ENCODE measurements at places on chromosomes 2 and 18.

GRCh38 chr2:161141033-161141432, 19.2 kb upstream of the TANK start:
- DNase-seq, result no peak

GRCh38 chr2:47041063-47041462, 114.0 kb downstream of the STPG4 start:
- DNase-seq, result no peak

- no peak for DNase-seq
Measured at GRCh38 chr2:144493027-144493809, 26.7 kb downstream of the ZEB2 start.

GRCh38 chr2:61926531-61927477, 21.3 kb downstream of the COMMD1 start:
- DNase-seq, result no peak

DNA sequence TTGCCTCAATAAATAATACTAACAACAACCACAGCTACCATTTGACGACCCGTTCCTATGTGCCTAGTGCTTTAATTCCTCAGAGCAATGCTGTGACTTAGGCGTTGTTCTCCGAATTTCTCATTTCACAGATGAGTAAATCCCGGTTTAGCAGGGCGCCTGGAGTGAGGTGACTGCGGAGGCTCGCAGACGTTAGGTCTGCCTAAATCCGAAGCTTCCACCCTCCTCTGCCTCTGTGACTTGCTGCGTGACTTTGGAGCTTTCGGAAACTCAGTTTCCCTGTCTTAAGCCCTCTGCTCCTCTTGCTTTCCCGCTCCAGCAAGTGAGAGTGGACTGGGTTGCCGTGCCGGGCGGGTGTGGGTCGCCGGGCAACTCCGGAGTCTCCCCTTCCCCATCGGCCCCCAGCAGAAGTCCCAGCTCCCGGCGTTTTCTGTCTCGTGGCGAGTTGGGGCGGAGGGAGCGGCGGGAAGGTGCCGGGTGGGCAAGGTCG, 711 bp upstream of the ATOH8 start:
- DNase-seq, result no peak

DNA sequence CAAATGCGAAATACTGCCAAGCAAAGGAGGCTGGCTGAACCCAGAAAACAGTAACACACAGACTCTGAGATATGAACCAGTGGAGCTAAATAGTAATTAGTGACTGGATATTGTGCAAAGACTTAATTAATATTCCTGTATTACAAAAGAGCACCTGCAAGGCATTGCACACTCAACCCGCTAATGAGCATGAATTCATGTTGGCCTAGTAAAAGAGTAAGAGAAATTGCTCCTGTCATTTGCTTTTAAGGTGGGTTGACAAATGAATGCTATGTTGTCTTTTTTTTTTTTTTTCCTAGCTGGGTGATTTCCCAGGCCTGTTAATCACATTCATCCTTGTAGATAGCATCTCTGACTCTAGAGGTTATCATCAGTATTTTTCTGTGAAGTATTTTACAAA, 87.0 kb upstream of the CERS6 start:
- DNase-seq, result peak; percentile 81

DNA sequence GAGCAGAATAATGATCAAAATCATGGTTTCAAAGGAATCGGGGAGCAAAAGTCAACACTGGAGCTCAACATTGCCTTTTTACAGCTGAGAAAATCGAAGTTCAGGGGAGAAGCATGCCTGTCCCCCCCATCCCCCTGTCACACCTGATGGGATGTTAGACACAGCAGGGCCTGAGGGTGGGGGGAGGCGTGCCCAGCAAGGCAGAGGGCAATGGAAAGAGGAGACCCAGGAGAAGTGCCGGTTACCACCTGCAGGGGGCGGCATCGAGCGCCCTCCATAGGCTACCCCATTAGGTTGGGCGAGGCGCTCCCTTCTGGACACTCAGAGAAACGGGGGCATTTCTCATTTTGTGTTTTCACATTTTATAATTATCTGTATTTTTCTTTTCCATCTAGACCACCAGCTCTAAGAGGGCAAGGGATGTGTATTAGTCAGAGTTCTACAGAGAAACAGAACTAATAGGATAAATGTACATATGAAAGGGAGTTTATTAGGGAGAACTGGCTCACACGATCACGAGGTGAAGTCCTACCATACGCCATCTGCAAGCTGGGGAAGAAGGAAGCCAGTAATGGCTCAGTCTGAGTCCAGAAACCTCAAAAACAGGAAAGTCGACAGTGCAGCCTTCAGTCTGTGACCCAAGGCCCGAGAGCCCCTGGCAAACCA, 271.3 kb downstream of the LRATD1 start:
- no peak for DNase-seq

DNA sequence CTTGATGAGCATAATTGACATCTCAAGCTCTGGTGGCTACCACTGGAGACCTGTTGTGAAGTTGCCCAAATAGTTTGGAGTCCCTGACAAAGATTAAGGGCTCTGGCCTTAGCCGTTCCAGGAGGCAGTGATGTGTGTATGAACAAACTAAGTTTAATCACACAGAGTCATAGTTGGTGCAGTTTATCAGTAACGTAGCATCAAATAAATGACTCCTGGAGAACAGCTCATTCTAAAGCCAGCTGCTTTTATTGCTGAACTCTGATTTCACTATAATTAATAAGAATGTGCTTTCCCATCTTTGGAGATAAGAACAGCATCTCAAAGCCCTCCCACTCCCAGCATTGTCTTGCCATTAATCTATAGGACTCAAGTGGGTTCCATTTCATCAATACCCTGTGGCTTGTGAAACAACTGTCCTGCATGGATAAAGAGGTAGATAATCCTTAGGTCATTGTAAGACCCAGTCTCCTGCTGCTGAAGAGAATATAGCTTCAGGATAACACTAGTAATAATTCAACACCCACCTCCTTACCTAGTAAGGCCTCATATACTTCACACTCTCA, 211.4 kb upstream of the THUMPD2 start:
- DNase-seq, result no peak

- no peak for DNase-seq
Measured at GRCh38 chr2:237900891-237901831, 41.7 kb downstream of the RAMP1 start.

- no peak for DNase-seq
Measured at GRCh38 chr18:31064130-31064529, 21.6 kb upstream of the DSC3 start.

- no peak for DNase-seq
Measured at GRCh38 chr2:41972819-41973218, 75.0 kb upstream of the PKDCC start.

DNA sequence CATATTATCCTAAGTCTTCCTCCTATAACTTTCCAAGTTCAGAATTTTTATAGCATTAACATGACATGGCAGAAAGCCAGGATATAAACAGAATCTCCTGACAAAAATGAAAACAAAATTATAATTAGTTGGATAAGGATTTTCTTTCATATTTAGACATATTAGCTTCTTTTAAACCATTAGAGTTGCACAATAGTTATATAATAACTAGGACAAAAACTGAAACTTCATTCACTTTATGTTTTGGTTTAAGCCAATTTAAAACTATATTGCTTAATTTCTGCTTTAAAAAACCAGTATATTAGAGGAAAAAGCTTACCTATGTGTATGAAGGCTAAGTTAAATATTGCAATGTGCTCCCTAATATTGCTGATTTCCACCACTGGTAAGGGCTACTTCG, 254.8 kb downstream of the GPD2 start:
- DNase-seq, result no peak

DNA sequence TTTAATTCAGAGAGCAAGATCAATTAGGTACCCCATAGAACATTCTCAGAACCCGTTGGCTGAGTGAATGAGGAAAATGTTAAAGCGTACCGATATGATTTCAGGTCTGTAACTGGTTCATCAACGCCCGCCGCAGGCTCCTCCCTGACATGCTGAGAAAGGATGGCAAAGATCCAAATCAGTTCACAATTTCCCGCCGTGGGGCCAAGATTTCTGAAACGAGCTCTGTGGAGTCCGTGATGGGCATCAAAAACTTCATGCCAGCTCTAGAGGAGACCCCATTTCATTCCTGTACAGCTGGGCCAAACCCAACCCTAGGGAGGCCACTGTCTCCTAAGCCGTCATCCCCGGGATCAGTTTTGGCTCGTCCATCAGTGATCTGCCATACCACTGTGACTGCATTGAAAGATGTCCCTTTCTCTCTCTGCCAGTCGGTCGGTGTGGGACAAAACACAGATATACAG, 7.3 kb downstream of the TGIF1 start:
- DNase-seq, result peak; percentile 46

DNA sequence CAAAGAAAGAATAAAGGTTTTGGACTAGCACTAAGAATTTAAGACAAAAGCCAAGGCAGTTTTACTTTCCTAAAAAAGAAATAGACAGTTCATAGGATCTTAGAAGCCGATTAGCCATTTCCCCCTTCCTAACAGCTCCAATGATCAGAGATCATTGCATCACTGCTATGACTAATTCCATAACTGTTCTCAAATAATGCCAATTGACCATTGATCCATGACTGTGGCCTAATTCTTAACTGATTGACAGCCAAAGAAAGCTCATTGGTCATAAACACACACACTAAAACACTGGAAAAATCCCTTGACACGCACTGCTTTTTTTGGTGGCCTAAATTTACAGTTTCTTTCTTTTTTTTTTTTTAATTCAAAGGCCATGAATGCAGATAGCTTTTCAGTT, 345.0 kb upstream of the ACVR2A start:
- DNase-seq, result no peak

DNA sequence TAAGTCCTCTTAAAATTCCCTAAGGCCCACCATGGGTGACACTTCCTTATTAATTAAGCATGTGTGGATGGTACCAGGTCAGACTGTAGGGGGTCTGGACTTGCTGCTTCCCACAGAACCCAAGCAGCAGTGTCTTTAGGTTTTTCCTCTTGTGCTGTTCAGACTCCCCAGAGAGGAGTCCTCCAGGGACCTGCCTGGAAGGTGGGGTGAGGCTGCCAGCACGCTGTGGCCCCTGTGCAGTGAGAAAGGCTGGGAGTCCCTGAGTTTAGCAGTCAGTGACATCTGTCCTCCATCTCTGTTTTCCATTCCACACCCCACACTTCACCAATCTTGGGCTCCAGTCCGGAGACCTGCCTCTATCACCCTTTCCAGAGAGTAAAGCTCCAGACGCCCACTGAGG, 18.0 kb upstream of the ST3GAL5 start:
- no peak for DNase-seq

- DNase-seq, result no peak
Measured at GRCh38 chr18:56034949-56035348, 447.0 kb upstream of the TCF4 start.

- DNase-seq, result no peak
Measured at GRCh38 chr18:25164848-25165811, 186.8 kb downstream of the ZNF521 start.

GRCh38 chr2:197348721-197349360, 38.3 kb upstream of the ANKRD44 start:
- DNase-seq, result no peak

- DNase-seq, result no peak
Measured at GRCh38 chr2:86570059-86570458, 6.8 kb upstream of the CHMP3 start.

DNA sequence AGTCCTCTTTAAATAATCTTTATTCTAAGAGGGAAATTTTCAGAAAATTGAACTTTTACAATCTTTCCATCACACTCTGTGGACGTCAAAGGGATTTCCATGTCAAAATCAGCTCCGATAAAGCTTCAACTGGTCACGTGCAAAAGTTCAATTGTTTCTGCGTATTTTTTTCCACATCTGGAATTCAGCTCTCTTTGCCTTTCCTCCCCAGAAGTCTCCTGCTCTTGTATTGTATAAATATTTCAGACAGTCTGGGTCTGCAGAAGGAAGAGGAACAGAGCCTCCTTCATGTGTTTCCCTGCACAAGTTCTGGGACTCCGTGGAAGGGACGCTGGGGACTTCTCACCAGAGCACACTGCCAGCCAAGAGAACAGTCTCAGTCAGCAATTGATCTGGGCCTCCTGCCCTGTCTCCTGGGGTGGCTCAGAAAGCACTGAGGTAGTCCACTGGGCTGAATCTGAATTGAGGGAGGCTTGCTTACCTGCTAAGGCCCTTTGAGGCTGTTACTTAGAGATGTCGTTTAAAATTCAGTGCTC, 251.5 kb downstream of the TFCP2L1 start:
- no peak for DNase-seq

DNA sequence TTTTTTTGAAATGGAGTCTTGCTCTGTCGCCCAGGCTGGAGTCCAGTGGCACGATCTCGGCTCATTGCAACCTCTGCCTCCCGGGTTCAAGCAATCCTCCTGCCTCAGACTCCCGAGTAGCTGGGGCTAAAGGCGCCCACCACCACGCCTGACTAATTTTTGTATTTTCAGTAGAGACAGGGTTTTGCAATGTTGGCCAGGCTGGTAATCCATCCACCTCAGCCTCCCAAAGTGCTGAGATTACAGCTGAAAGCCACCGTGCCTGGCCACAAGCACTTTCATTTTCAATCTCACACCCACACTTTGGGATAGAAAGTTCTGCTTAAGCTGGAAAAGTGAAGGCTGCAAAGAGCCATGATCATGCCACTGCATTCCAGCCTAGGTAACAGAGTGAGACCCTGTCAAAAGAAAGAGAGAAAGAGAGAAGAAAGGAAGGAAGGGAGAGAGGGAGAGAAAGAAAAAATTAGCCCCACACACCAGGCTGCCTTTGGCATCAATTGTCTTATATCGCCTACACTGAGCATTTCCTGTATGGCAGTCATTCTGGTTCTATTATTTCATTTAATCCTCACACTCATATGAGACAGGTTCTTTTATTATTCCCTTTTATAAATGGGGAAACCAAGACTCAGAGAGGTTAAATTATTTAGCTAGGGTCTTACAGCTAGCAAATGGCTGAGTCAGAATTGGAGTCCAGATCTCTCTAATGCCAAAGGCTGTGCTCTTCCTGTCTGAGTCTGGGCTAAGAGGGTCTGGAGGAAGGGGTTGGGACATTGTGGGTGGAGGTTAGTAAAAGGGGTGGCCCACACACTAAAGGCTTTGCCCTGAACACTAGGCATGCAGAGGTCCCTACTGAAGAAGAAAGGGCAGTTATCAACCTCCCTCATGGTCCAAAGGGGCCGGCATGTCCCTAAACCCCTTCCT, 37.9 kb upstream of the PKDCC start:
- DNase-seq, result no peak

- no peak for DNase-seq
Measured at GRCh38 chr18:79829136-79829854, 31.6 kb downstream of the KCNG2 start.

- DNase-seq, result no peak
Measured at GRCh38 chr2:121791290-121791689, 35.8 kb downstream of the TSN start.

GRCh38 chr2:12107939-12108338, 361.5 kb downstream of the LPIN1 start:
- DNase-seq, result no peak

DNA sequence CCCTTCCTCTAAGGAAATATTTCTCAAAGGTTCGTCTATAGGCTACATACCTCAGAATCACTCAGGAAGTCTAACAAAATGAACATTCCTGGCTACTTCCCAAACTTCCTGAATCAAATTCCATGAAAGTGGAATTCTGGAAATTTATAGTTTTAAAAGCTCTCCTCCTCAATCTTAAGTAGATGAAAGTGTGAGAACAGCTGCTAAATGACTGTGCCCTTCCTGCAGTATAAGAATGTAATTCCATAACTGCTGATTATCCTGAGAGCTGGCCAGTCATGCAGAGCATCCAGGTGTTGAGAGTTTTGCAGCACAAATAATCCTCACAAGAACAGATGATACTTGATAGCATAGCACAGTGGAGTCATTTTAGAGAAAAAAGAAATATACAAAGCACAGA, 265.0 kb downstream of the KCNJ3 start:
- no peak for DNase-seq

All from brain (organoid and tissue), 16 donors.